M059J (cell line): ENCODE measurements at places on chromosomes 13 and 19. TPM values are rescaled to one million over a fixed set of nuclear protein-coding genes. Genes with fewer than 3 reads are reported as not detected.

The MAG gene
- not detected in 2 replicates for total RNA-seq

The SLC25A41 gene
- not detected in 2 replicates for total RNA-seq

The SHISA2 gene
- total RNA-seq, result 0.44 TPM in 1 of 2 replicates, not detected in the other

The KANK3 gene
- 0.74 TPM in 1 of 2 replicates, not detected in the other for total RNA-seq

DNA sequence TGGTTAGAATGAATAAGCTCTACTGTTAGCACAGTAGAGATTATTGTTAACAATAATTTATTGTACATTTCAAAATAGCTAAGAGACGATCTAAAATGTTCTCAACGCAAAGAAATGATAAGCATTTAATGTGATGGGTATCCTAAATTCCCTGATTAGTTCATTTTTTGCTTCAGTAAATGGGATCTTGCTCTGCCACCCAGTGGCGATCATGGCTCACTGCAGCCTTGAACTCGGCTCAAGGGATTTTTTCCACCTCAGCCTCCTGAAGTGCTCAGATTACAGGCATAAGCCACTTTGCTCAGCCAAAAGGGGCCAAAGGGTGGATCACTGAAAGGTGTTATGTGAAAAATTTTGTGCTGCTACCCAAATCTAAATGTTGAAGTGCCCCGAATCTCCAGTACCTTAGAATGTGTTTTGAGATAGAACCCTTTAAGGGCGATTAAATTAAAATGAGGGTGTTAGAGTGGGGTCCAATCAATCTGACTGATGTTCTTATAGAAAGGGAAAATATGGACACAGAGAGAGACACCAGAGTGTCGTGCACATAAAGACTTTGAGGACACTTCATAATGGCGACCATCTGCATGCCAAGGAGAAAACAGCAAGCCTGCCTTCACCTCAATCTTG lies 31.5 kb upstream of the ZNF766 start:
- DNase-seq, result peak; percentile 57

DNA sequence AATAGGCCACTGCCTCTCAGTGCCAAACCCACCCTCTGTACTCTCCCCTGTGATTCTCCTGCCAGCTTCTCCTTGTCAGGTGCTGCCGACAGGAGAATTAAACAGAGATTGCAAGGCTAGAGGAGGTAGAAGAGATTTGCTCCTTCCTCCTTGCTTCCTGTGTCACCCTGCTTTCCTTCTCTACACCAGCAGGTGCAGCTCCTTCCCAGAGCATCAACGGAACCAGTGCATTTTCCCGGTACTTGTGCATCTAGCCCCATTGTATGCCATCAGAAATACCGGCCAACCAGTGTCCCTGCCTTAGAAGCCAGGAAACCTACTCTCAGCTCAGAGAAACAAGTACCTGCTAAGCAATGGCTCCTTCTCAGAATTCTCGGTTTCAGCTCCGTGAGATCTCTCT lies 253.2 kb downstream of the SUCLA2 start:
- DNase-seq, result no peak

DNA sequence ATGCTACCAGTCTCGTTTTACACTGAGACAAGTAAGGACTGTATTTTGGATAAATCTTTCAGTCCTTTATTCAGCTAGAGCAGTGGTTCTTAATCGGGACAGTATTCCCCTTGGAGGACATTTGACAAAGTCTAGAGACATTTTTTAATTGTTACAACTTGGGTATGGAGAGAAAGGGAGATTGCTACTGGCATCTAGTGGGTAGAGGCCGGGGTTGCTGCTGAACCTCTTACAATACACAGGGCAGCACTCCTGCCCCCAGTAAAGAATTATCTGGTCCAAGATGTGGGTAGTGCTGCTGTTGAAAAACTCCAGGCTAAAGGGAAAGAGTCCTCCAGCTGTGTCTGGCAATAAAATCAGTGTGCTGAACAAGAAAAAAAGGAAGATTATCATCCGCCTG lies 334.8 kb downstream of the SLC7A1 start:
- no peak for DNase-seq

GRCh38 chr13:23574421-23575145 lies 4.4 kb downstream of the TNFRSF19 start:
- DNase-seq, result no peak

- DNase-seq, result no peak
Measured at GRCh38 chr19:50480281-50481111, 3.8 kb upstream of the GARIN5A start.

DNA sequence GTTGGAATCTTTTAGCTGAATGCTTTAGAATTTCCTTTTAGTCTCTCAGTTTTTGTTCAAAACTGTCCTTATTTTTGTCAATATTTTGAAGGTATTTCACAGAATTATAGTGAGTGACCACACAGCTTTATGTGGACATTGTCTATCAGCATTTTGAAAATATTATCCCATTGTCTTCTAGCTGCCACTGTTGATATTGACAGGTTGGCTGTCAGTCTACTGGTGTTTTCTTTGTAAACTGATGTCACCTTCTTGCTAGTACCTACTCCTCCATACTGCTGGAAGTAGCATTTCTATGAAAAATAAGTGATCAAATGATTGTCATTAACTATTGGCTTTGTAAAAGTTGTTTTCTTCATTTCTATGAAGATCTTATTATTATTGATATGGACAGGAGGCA lies 256.8 kb downstream of the KLF12 start:
- no peak for DNase-seq

DNA sequence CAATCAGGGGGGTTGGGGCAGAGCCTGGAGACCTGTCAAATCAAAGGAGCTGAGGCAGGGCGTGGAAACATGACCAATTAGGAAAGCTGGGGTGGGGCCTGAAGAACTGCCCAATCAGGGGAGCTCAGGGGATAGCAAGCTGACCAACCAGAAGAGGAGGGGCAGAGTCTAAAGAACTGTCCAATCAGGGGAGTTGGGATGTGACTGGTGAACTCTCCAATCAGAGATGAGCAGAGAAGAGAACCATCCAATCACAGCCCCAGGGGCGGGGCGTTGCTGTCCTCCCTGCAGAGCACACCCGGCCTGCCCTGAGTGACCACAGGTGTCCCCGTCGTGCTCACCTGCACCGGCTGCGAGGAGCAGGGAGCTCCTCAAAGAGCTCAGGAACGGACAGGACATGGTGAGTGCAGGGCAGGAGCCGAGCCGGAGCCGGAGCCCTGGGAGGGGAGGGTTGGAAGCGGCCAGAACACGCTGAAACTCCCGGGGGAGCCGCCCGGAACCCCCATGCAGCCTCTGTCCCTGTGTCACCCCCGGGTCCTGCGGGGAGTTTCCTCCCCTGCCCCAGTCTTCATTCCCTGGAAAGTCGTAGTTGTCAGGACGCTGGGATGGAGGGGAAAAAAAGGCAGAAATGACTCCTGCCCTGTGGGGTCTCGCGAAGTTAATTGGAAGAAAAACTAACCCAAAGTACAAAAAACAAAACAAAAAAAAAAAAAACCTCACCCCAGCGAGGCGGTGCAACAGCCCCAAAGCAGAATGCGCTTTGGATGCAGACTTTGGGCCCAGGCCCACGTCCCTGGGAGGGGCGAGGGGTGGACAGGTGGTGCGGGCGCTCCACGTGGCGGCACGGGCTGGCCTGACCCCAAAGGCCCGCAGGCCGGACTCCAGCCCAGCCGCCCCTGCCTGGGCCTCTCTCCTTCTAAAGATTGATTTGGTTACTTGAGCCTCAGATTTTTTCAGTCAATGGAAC lies at the start of gene ZNF556:
TSS of gene ZNF556 (plus strand) at position 311 of the 967 bp plus-strand sequence. CDS start at position 398, 87 bp downstream.
- DNase-seq, result peak; percentile 72

DNA sequence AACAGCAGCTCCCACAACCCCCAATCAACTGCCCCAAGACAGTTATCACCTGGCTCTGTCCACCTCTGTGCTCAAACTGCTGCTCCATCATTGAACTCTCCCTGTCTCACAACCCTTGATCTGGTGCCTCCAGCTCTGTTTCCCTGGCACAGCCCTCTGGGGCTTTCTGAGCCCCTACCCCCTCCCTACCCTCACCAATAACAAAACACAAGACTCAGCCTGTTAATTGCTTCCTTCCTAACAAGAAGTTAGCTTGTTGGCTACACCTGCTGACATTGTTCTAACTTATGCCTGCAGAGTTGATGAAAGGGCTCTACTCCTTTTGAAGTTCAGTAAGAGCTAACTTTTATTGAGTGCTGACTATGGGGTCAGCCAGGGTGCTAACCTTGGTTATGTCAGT lies 99.4 kb upstream of the FNDC3A start:
- no peak for DNase-seq

DNA sequence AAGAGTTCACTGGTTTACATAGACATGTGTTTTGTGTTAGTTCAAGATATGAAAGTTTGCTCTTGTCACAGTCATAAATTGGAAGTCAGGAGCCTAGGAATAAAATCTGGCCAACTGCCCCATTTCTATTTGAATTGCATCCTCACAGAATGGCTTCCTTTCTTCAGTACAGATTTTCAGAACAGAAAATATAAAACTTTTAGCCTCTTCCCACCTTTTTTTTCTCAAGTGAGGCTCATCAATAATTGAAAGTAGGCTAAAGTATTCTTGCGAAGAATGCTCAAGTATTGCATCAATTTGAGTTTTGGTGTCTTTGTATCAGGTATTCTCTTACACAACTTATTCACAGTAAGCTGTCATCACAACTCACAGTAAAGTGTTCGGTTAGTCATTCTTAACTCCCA lies 802.7 kb downstream of the PCDH9 start:
- DNase-seq, result no peak

GRCh38 chr19:28882818-28883217 lies 330.1 kb downstream of the UQCRFS1 start:
- DNase-seq, result no peak

GRCh38 chr13:60689571-60689970 lies 292.6 kb downstream of the TDRD3 start:
- DNase-seq, result no peak

- DNase-seq, result no peak
Measured at GRCh38 chr19:2540251-2540645, 64.3 kb downstream of the GADD45B start.

GRCh38 chr19:11447347-11448262 lies 12.2 kb downstream of the PRKCSH start:
- no peak for DNase-seq

- DNase-seq, result peak; percentile 59
Measured at GRCh38 chr19:13430790-13431582, 75.3 kb downstream of the CACNA1A start.

DNA sequence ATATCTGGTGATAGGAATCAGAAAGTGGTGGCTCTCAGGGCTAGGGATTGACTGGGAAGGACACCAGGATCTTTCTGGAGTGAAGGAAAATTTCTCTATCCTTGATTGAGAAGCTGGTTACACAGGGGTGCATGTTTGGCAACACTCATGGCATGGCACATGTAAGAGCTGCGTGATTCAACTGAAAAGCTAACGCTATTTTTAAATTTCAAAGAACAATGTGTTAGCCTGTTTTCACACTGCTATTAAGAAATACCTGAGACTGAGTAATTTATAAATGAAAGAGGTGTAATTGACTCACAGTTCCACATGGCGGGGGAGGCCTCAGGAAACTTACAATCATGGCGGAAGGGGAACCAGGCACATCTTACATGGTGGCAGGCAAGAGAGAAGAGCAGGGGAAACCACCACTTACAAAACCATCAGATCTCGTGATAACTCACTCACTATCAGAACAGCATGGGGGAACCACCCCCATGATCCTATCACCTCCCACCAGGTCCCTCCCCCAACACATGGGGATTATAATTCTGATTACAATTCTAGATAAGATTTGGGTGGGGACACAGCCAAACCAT lies 7.4 kb downstream of the SIGLEC8 start:
- no peak for DNase-seq

DNA sequence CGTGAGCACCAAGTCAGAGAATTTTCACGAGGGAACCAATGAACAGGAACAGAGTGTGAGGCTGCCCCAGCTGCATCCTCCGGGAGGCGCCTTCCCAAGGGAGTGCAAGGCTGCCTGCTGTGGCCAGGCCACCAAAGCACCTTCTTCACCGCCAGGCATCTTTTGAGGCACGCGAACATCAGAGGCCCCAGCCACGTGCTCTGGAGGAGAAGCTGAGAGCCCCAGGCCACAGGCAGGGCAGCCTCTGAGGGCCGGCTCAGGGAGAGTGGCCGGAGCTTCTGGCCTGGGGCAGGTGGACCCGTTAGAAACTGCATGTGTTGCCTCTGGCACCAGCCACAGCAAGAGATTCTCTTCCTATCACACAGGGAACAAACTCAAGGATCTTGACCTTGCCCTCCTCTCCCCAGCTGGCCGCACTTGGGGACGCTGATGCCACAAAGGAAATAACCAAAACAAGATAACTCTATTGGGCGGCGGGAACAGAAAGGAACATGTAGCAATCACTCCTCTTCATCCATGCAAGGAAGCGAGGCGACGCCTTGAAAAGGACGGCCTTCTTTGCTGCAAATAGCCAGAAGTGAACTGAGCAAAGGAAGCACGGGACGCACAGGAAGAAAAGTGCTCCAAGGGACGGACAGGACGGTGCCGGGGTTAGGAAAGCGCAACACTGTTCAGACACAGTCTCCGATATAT lies 19.9 kb downstream of the GAS6 start:
- DNase-seq, result no peak

GRCh38 chr13:91168386-91168711 lies 179.1 kb upstream of the MIR17HG start:
- DNase-seq, result no peak

DNA sequence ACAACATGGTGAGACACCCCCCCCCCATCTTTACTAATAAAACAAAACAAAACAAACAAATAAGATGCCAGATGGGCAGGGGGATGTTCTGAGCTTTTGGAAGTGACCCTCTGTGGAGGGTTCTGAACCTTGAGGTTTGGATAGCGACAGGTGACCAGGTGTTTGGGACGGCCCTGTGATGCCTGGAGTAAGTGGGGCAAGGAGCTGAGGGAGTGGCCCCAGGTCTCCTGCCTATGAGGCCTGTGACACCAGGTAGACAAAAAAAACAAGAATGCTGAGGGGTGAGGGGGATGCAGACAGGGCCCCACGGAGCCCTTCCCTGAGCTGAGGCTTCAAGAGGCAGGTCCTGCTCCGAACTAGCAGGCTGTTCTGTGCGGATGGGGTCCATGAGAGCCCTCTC lies 9.2 kb downstream of the ADGRE2 start:
- DNase-seq, result no peak

GRCh38 chr13:54912367-54912766 lies 1883.8 kb downstream of the OLFM4 start:
- no peak for DNase-seq

DNA sequence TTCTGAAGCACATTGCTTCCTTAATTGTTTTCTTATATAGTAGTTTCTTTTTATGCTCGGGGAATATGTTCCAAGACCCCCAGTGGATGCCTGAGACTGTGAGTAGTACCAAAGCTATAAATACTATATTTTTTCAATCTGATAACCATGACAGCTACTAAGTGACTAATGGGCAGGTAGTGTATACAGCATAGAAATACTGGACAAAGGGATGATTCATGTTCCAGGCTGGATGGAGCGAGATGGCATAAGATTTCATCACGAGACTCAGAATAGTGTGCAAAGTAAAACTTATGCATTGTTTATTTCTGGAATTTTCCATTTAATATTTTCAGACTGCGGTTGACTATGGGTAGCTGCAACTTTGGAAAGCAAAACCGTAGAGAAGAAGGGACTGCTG lies 47.9 kb upstream of the OLFM4 start:
- DNase-seq, result peak; percentile 5

GRCh38 chr19:677201-677600 lies 1.0 kb downstream of the FSTL3 start:
- peak; percentile 87 for DNase-seq
